RCC 7860 (cell line): ENCODE measurements at places on chromosomes 16 and 17.

GRCh38 chr17:58587713-58588117 is 73.3 kb upstream of the MTMR4 start:
- peak; percentile 26 for DNase-seq

GRCh38 chr17:43839670-43840108 is 6.7 kb upstream of the MPP3 start:
- peak; percentile 37 for DNase-seq

- no peak for DNase-seq
Observed at GRCh38 chr17:16383216-16383615, 2.3 kb downstream of the UBB start.

DNA sequence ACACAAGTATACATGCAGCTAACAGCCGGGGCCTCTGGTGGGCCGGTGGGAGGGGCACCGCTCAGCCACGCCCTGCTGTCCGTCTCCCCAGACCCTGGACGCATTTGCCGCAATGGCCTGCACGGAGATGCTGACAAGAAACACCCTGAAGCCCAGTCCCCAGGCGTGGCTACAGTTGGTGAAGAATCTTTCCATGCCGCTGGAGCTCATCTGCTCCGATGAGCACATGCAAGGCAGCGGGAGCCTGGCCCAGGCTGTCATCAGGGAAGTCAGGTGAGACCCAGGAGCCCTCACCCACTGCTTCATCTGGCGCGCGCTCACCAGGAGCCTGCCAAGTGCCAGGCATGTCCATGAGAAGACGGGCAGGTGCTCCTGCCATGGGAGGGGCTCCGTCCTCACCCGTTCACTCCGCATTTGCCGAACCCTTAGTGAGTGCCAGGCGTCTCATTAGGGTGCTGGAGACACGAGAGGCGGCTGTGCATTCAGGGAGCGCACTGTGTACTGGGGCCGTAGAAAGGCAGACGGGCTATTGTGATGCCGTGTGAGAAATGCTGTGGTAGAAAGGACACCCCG is 51.4 kb upstream of the ENDOV start:
- no peak for DNase-seq

- DNase-seq = no peak
Observed at GRCh38 chr16:87002717-87003413, 314.3 kb downstream of the C16orf95 start.
